Activated CD8-positive, alpha-beta memory T cell treated with anti-CD3 and anti-CD28 coated beads, Interleukin-2, amount 10 ng/mL, durations not matched to agents 7 days and 5 days (primary cell): ENCODE measurements at places on chromosomes 4 and X. TPM values are rescaled to one million over a fixed set of nuclear protein-coding genes. Genes with fewer than 3 reads are reported as not detected.

Gene MAP9
- total RNA-seq = 5.3 TPM

Gene TMEM271
- total RNA-seq = not detected

Gene NR0B1
- total RNA-seq = not detected

Gene TLR10
- not detected for total RNA-seq

Gene ATOH1
- total RNA-seq = not detected
